Cerebellar nuclear complex (tissue), 1 donor: ENCODE measurements at places on chromosomes 2 and 18.

GRCh38 chr2:200456567-200456966 is 53.3 kb downstream of the KCTD18 start:
- DNase-seq: no peak

GRCh38 chr2:85959185-85959584 is 70.4 kb upstream of the ST3GAL5 start:
- no peak for DNase-seq

DNA sequence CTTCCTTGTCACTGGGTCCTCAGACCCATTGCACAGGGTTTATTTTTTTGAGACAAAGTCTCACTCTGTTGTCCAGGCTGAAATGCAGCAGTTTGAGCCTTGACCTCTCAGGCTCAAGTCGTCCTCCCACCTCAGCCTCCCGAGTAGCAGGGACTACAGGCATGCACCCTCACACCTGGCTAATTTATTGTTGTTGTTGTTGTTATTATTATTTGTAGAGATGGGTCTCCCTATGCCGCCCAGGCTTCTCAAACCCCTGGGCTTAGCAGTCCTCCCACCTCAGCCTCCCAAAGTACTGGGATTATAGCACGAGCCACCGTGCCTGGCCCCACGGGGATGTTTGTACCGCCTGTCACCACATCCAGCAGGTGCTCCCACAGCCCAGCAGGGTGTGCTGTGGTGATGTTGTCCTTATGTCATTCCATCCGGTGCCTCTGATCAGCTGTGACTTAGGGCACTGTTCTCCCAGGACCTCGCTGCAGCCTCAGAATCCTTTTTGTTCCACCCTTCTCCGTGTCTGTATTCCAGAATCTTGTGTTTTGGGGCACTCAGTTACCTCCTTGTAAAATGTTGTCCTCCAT is 182.3 kb downstream of the INO80D start:
- no peak for DNase-seq

GRCh38 chr2:238946318-238947242 is 98.7 kb downstream of the TWIST2 start:
- no peak for DNase-seq

- DNase-seq: no peak
These were observed 2.8 kb downstream of the CIDEA start for GRCh38 chr18:12256951-12257350.

- no peak for DNase-seq
These were observed 30.7 kb upstream of the PPM1B start for GRCh38 chr2:44137872-44138551.

GRCh38 chr2:189157456-189157855 is 22.1 kb downstream of the COL5A2 start:
- no peak for DNase-seq

GRCh38 chr18:74065366-74065765 is 82.3 kb downstream of the FBXO15 start:
- DNase-seq: no peak

GRCh38 chr2:128536925-128537620 is 218.4 kb upstream of the HS6ST1 start:
- DNase-seq: no peak

GRCh38 chr18:57801761-57802212 is 1.3 kb downstream of the ATP8B1 start:
- no peak for DNase-seq

DNA sequence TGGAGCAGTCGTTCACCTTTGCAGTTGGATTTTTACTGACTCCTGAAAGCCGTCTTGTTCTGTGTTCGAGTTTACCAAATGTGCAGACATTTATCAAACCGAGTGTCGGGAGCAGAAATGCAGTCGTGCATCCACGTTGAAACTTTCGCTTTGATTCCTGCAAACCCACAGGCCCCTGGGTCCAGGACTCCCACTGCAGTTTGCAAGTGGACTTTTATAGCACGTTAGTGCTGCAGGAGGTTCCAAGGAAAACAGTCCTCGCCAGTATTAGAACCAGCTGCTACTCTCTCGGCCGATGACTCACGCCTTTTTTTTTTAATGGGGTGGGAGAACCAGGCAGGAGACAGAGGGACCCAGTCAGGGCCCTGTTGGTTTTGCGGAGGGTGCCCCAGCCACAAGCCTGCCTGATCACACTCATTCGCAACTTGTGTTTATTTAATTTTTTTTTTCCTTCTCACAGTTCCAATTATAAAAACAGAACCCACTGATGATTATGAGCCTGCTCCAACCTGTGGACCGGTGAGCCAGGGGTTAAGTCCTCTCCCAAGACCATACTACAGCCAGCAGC is 90.1 kb downstream of the NFATC1 start:
- no peak for DNase-seq

GRCh38 chr2:8090748-8091700 is 590.8 kb upstream of the ID2 start:
- DNase-seq: no peak

- DNase-seq: no peak
These were observed 35.0 kb downstream of the WDSUB1 start for GRCh38 chr2:159251296-159252173.

DNA sequence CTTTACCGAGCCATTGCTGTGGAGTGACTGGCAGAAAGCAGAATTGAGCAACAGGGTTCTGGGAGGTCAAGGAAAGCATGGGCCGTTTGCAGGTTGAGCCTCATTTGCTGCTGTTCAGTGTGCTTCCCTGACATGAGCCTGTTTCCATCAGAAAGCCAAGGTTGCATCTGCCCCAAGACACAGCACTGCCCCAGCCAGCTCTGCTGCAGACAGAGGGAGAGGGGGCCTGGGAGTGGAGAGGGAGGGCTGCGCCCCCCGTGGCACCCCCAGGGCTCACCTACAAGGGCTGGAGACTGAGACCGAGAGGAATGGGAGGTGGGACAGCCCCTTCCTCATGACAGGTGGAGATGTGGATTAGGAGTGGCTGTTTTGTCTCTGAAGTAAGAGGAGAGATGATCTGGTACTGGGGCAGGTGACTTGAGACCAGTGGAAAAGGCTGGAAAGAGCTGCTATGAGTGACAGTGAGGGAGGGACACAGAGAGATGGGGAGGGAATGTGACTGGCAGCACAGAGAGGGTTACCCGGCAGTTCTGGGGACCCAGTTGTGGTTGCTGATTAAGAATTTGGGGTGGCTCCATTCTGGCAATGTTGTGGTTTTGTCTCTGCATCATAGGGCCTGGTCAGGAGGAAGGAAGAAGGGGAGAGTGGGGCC is 218.0 kb downstream of the DYSF start:
- DNase-seq: no peak

DNA sequence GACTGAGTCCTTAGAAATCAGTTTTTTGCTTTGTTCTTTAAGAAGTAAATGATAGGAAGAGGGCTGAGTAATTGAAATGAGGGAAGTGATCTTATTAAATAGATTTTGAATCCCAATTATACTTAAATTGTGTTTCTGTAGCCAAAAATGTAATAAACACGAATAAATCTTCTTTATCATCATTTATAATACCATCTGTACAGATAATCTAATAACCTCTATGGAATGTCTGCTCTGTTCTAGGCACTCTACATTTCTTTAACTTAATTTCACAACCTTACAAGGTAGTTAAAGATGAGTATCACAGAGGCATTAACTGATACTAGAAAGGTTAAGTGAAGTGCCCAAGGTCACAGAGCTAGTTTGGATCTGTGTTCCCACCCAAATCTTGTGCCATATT is 14.3 kb upstream of the SCN2A start:
- DNase-seq: no peak

DNA sequence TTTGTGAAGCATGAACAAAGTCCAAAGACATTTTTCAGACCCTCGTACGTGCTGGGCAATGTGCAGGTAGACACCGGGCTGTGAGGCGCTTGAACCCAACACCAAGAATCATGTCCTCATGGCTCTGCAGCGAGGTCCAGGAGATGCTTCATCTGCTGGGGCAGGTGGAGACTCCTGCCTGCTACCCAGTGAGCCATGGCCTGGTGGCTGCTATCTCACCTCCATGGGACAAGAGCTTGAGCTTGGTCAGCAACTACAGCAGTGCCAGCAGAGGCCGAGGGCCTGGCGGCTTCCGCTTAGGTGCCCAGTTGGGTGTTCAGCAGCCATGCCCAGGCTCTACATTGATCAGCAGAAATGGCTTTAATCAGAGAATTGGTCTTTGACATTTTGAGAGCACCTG is 281.0 kb upstream of the HS6ST1 start:
- DNase-seq: no peak

- no peak for DNase-seq
These were observed 8.2 kb downstream of the NFATC1 start for GRCh38 chr18:79403723-79404566.
